ENCODE measurements at places on chromosomes 3 and 15.
A peak's percentile ranks its signal among the peaks of the same experiment; 100 is the strongest.

- DNase-seq, result no peak
These were observed 26.7 kb downstream of the CGNL1 start for GRCh38 chr15:57403017-57403416.

- DNase-seq, result no peak
These were observed 757 bp downstream of the VWA5B2 start for GRCh38 chr3:184230081-184230602.

- DNase-seq, result peak; percentile 34
These were observed 78.1 kb downstream of the STT3B start for GRCh38 chr3:31610700-31611275.

GRCh38 chr3:144957398-144958101 lies 985.9 kb downstream of the DIPK2A start:
- DNase-seq, result no peak

DNA sequence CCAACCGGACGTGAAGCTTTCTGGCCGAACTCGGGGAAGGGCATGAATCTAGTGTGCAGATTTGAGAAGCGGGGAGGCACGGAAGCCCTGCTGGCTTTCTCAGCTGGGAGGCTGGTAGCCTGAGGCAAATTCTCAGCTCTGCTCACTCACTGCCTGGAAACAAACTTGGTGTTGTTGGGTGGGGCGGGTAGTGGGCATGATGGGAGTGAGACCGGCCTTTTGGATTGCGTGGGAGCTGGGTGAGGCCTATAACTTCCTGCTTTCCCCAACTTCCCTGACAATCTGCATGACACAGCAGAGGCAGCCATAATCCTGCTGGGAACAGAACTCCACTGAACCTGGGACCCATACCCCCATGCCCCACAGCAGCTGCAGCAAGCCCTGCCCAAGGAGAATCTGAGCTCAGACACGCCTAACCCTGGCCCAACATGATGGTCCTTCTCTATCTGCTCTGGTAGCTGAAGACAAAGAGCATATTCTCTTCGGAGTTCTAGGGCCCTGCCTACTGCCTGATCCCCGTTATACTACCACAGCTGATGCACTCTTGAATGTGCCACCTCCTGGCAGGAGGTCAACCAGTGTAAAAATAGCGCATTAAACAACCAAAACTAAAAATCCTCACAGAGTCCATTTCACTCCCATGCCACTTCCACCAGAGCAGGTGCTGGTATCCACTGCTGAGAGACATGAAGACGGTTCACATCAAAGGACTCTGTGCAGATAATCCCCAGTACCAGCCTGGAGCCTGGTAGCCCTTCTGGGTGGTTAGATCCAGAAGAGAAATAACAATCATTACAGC lies 44.7 kb downstream of the CEP70 start:
- no peak for DNase-seq

GRCh38 chr15:101509279-101509678 lies 19.8 kb upstream of the PCSK6 start:
- DNase-seq, result no peak

- no peak for DNase-seq
These were observed 31.1 kb downstream of the RASGRP1 start for GRCh38 chr15:38533416-38533915.

- peak; percentile 46 for DNase-seq
These were observed 19.2 kb upstream of the MAP6D1 start for GRCh38 chr3:183844606-183845005.

GRCh38 chr3:5093731-5094130 lies 28.4 kb upstream of the ARL8B start:
- DNase-seq, result no peak

DNA sequence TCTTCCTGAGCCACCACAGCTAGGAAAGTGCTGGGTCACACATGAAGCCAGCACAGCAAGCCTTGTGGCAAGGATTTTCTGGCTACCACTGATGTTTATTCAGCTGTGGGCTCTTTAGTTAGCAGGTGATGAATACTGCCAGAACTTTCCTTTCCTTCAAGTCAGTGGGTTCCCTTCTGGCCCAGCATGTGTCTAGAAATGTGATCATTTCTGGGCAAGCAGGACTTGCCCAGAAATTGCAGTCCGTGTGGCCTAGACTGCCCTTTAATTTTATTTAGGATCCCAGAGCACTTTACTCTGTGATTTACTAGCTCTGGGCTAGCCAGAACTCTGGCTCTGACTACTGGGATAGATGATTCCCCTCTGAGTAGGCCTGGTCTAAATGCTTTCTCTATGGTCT lies 397.5 kb downstream of the ZIC4 start:
- DNase-seq, result peak; percentile 83

DNA sequence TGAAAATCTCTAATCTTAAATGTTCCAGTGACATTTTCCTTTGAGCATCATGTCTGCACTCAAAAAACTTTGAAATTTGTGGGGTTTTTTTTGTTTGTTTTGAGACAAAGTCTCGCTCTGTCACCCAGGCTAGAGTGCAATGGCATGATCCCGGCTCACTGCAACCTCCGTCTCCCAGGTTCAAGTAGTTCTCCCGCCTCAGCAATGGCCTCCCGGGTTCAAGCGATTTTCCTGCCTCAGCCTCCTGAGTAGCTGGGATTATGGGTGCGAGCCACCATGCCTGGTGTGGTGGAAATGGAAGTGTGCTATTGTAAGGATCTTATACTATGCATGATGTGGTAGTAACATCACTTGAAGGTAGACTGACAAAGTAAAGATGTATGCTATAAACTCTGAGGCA lies 42.5 kb downstream of the TKT start:
- DNase-seq, result no peak

DNA sequence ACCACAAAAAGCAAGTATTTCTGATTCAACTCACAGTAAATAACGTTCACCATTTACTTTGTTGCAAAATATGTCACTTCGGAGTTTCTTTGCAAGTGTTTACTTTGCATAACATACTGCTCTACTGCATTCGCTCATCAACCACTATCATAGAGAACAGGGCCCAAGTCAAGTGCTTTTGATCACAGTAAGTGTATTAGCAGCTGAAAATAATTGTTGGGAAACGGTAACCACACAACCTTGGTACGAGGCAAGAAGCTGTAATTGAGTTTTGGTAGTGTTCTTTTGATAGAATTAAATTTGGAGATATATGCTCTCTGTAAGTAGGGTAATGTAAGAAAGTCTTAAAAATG lies 80.1 kb downstream of the SATB1 start:
- no peak for DNase-seq

GRCh38 chr3:74263031-74263430 lies 351.4 kb downstream of the CNTN3 start:
- DNase-seq, result no peak
